ENCODE measurements at places on chromosomes 2 and 18. TPM values are rescaled to one million over a fixed set of nuclear protein-coding genes. Genes with fewer than 3 reads are reported as not detected.

ITPRIPL1 gene
- total RNA-seq, result 52.1 TPM

GRCh38 chr2:230783101-230783500 is 70.5 kb downstream of the CAB39 start:
- no peak for DNase-seq

DNA sequence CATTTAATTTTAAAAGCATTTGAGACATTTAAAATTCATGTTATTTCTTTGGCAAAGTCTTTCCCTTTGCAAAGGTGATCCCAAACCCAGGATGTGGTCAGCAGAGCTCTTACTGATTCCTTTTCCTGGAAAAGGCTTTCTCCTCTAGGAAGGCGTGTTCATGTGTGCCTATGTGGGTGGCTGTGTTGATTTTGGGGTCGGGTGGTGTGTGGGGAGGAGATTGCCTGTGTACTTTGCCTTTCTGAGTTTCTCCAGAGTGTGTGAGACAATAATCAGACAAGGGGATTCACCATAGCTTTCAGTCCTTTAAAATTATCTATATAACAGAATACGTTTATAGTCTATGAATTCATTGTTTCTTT is 173.2 kb downstream of the SOCS6 start:
- DNase-seq, result no peak

MOB4 gene
- total RNA-seq, result 27.2 TPM

GRCh38 chr2:54325148-54325547 is 69.1 kb upstream of the TSPYL6 start:
- DNase-seq, result no peak

TNFAIP6 gene
- not detected for total RNA-seq

CNOT9 gene
- total RNA-seq, result 138 TPM

DNA sequence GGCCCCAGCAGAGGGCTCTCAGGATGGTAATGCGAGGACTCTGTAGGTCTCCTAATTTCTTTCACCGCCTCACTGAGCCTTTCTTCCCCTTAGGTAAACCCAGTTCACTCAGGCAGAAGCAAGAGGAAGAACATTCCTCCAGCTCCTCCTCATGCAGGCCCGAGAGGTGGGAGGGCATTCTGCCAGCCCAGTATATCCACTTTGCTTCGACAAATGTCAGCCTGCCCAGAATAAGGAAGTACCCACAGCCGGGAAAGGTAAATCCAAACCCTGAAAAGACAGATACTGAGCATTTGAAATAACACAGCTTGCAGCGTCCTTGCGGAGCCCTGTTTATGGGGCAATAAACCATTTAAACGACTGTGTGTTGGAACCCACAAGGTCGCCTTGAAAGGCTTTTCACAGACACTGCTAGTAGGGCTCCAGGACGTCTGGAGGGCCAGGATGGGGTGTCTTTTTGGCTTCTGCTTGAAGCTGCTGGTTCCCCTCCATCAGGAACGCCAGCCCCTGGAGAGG is 63.0 kb upstream of the STPG4 start:
- DNase-seq, result no peak

DNA sequence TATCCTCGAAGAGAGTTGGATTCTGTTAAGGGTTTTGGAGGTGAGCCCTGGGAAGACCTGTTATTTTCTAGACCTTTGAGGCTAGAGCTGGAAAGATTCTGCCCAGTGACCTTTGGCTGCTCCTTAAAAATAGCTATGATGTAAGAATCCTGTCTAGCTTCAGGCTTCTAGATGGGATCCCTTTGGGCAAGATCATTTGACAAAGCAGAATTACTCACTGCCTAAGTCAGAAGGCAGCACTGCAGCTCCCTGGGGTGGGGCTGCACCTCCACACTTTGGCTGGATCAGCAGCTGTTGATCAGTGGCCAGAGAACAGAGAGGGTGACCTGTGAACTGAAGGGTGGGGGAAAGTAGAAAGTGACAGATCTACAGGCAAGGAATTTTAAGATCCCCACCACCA is 103.8 kb downstream of the ASAP2 start:
- no peak for DNase-seq

LAMA3 gene
- total RNA-seq, result not detected

DNA sequence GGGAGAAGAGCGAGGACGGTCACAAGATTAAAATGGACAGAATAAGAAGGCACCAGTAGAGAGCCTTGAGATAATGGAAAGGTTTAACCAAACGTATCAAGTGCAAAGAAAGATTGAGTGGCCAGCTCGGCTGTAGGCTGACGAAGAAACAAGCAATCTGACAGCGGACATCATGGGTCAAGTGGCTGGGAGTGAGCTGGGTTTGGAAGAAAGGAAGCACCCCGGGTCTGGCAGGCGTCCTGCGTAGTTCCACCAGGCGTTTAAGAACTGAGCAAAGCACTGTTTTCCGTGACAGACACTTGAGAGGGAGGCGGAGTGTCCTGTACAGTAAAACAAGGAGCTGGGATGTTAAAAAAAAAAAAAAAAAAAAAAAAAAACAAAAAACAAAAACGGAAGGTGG is 27.1 kb downstream of the DAPL1 start:
- DNase-seq, result no peak

NOSTRIN gene
- not detected for total RNA-seq

DNA sequence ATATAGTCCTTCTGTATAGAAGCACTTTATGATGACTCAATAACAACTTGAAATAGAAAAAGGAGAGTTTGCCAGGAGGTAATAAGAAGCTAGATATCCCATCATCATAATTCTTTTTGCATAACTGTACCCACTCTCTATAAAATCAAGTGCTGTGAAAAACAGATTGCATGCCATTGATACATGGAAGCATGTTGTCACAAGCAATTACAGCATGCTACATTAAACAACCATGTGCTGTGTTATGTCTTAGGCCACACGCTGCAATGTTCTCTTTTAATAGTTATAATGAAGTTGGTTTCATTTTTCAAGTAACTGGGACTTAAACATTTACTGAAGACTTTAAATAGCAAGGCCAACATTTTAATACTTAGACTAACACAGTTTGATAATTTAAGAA is 264.2 kb downstream of the RPRM start:
- DNase-seq, result no peak

SLC9A2 gene
- not detected for total RNA-seq

DNA sequence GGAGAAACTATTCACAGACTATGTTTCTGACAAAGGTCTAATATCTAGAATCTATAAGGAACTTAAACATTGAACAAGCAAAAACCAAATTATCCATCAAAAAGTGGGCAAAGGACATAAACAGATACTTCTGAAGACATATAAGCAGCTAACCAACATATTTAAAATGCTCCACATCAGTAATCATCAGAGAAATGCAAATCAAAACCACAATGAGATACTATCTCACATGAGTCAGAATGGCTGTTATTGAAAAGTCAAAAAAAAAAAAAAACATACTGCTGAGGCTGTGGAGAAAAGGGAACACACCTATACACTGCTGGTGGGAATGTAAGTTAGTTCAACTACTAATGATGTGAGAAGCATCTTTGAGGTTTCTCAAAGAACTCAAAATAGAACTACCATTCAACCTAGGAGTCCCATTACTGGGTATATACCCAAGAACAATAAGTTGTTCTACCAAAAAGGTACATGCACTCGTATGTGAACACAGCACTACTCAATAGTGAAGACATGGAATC is 220.4 kb upstream of the TFPI start:
- DNase-seq, result no peak

DNA sequence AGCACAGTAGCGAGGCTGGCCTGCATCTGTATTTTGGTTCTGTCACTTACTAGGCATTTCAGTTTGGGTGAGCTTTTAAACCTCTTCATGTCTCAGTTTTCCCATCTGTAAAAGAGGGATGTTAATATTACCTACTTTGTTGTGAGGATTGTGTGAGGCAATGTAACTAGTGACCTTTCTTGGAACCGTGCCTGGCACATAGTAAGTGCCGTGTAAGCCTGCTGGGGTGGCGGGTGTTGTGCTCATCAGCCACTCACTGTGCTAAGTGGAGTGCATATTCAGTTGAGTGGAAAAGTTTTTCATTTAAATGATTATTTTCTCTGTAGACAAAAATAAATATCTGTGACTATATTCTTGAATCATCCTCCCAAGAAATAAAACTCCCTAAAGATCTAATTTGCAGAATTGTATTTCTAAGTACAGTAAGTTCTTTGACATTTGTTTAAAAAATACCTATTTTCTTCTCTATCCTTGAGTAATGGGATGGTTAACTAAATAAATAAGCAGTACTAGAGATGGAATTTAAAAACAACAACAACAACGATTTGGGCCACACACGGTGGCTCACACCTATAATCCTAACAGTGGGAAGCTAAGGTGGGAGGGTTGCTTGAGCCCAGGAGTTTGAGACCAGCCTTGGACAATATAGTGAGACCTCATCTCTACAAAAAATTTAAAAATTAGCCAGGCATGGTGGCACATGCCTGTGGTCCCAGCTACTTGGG is 56.7 kb downstream of the MALT1 start:
- no peak for DNase-seq

- DNase-seq, result no peak
Measured at GRCh38 chr2:2800697-2801096, 469.6 kb upstream of the MYT1L start.

DNA sequence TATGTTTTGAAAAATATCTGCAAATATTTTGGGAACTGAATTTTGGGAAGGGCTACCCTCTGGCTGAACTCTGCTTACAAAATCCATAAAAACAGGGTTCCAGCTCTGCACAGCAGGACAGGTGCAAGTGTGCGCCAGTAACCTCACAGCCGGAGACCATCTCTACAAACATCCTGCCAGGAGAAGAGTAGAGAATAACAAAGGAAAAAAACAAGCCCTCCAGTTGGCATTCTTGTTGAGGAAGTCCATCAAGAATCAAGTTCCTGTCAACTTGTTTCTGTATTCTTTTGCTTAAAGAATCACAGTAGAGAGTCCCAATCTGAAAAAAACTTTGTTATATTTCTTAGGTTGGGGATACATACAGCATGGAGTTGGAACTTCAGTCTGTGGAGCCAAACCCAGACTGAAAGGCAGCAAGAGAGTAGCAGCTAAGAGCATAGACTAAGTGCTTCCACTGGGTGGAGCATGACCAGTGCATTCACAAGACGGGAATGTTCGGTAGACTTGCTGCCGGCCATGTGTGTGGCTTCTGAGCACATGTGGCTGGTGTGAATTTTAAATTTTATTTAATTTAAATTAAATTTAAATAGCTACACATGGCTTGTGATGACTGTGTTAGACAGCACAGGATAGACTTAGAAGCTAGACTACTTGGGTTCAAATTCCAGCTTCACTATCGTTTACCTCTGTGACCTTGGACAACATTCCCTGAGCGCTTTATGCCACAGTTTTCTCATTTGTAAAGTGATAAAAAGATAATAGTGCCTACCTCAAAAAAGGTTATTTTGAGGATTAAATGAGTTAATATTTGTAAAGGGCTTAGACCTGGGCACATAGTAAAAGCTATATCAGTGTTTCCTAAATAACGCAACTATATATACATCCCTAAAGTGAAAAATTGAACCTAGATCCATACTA is 41.9 kb downstream of the SPTBN1 start:
- DNase-seq, result no peak

ITGA4 gene
- total RNA-seq, result 118 TPM

GRCh38 chr2:172540421-172540820 is 15.5 kb upstream of the PDK1 start:
- DNase-seq, result no peak

DNA sequence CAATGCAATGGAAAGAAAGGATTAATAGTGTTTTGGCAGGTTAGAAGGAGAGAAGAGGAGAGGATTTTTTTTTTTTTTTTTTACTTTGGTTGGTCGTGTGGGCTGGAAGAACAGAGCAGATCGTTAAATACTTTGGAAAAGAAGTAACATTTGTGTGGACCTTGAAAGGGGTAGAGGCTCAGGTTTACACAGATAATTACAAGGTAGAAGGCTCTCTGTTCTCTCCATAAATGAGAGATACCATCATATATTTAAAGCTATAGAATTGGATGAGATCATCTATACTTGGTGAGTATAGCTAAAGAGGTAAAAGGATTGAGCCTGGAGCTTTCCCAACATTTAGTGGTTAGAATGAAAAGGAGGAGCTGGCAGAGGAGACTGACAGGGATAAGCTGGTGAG is 49.0 kb downstream of the SMCHD1 start:
- DNase-seq, result no peak

TEX44 gene
- not detected for total RNA-seq

EPHA4 gene
- 0.23 TPM for total RNA-seq

DNA sequence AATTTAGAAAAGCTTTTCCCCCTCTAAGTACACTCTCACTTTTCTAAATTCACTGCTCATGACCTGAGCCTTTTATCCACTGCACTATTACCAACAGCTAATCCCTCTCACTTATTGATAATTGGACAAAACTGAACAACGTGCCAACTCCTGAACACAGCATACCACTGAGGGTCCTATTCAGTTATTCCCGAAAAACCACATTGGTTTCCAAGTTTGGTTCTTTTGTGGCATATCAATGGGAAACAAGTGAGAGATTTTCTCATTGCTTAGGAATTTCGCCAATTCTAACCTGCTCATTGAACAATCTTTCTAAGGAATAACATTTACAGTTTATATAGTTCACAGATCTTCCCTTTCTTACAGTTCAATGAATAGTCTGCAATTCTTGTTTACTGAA is 977.4 kb downstream of the TMEM182 start:
- DNase-seq, result no peak
